ENCODE measurements at places on chromosomes 3 and 15. TPM values are rescaled to one million over a fixed set of nuclear protein-coding genes. Genes with fewer than 3 reads are reported as not detected.

DNA sequence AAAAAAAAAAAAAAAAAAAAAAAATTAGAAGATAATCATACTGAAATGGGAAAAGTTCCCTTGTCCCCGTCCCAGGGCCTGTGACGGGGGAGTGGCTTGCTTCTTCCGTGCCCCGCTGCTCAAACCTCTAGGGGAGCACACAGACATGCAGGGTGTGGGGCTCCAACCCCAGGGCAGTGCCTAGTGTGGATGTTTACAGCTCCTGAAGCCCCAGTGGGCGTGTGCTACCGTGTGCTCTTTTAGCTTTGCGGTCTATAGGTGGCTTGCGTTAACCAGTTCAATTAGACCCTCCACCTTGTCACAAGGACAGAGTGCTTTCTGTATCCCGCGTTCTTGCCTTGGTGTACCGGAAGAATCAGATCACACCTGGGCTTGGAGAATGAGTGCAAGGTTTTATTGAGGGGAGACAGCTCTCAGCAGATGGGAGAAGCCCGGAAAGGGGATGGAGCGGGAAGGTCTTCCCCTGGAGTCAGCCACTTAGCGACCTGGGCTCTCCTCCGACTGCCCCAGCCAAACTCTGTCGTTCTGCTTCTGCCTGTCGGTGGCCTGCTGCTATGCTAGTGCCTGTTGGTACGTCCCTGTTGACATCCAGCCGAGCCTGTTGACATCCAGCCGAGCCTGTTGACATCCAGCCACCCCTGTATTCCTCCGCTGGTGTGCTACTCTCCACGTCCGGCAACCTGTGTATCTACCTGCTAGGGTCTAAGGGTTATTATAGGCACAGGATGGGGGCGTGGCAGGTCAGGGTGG lies 569.8 kb downstream of the VGLL3 start:
- no peak for ATAC-seq

- peak; percentile 75 for ATAC-seq
Measured at GRCh38 chr15:43771816-43772215, 5.0 kb downstream of the ELL3 start.

DNA sequence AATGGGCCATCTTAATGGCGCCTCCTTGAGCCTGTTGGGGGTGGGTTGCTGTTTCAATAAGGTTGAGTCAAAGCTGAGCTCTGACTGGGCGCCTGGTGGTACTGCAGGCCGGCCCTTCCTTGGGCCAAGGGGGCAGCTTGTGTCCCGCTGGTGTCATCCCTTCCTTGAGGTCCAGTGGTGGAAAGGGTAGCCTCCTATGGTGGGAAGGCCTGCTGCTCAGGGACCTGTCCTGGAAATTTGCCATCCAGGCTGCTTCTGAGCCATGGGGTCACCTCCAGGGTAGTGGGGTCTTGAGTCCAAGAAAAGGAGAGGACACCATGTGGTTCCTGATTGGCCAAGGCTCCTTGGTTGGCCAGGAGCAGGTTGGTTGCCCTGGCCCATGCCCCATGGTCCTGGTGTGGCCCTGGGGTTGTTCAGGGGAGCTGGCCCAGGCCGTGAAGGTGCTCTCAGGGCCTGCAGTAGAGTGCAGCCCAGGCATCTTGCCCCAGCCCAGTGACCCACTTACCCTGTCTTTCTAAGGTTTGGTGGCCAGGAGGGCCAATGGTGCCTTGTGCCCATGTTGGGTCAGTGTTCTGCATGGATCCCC lies 188.7 kb downstream of the UBE3A start:
- ATAC-seq: no peak

DNA sequence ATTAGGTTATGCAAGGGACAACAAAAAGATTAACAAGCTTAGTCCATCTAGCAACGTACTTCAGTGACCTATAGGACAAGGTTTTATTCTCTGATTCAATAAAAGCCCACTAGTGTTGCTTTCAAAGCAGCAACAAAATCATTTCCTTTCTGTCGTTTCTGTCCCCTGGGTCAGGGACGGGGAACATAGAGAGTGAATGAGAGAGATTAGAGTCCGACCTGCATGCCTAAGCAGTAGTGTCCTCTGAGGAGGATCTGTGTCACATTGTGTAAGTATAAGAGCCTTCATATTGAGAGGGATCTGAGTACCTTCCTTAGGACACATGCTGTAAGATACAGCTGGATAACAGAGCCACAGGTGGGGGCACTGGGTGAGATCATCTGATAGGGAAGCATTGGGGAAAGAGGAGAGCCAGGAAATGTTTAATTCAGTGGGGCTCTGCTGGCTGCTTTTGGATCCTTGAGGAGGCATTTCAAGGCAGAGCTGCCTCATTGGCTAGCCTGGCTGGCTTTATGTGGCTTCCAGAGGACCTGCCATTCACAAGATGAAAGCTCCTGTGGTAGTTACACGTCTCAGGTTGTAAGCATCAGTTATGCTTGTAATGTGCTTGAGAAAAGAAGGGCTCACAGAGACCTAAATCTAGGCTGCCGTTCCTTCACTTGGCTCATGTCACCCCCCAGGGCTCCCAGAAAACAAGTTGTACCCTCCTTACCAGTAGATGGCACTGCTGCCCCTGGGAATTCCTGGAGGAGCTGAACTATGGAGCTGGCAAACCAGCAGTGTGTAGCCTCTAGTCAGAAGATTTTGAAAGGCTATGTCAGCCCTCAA lies 2.7 kb downstream of the TMEM108 start:
- ATAC-seq: peak; percentile 82

GRCh38 chr3:108295421-108296175 lies 750 bp upstream of the HHLA2 start:
- ATAC-seq: no peak

DNA sequence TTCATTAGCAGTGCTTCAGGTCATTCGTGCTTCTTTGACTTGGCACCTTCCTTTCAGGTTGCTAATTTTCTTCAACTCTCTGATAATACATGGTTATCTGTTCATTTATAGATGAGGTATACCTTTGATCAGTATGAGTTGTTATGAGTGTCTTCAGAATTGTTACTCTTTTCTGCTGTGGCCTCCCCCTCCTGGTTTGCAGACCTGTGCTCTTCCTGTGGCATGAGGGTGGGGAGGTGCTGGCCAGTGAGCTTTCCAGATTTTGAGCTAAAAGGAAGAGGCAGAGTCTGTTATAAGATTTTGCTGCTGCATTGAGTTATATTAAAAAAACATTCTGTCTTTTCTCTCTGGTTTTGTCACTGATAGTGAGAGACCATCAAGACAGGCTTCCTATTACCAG lies 30.8 kb upstream of the GOLGA6L9 start:
- ATAC-seq: no peak

DNA sequence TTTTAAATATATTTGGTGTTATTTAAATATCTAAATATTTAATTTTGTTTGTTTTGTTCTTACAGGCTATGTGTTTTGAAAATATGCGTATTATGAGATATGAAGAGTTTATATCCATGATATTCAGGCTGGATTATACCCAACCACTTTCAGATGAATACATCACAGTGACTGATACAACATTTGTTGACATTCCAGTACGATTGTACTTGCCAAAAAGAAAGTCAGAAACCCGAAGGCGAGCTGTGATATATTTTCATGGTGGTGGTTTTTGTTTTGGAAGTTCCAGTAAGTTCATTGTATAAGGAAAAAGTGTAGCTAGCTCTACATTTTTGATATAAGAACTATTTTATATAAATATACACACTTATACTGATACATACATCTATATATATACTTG lies 6.9 kb downstream of the AADACL2 start:
- ATAC-seq: no peak

The RTP3 gene
- not detected for total RNA-seq

The PARP14 gene
- 15.9 TPM for total RNA-seq

The NANOGP8 gene
- 0.44 TPM for total RNA-seq

The SHC4 gene
- not detected for total RNA-seq
